ENCODE measurements at places on chromosomes 6 and 20.

DNA sequence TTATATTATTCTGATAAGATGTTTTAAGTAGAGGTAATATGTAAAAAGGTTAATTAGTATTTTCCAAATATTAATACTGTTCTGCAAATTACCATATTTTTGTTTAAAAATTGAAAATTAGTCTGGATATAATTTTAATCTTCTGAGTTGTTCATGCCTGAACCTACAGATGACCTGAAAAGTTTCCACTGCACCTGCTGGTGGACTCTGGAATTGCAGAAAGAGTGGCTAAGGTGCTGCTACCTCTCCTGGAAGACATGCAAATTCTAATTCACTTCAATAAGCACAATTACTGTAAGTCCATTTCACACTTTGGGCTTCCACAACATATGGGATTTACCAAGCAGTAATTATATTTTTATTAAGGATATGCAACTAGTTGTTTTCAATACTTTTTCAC is 77.7 kb upstream of the OLIG3 start:
- DNase-seq: no peak

GRCh38 chr6:108419934-108420609 is 125.2 kb downstream of the AFG1L start:
- DNase-seq: no peak

DNA sequence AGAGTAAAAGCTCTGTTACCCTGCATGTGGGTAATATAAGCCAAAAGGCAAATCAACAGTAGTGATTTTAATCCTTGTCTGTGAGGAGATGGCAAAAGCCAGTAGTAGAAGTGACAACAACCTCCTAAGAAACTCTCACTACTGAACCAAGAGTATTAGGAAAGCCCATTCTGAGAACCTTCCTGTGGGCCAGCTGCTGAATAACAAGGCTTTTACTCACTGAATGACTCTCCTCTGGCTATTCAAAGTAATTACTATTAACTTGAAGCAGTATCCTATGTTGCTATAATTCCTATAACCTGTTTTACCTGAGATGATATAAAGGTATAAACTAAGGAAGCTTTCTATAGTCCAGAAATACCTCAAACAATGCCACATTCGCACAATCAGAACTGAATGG is 55.1 kb downstream of the CHD6 start:
- no peak for DNase-seq

DNA sequence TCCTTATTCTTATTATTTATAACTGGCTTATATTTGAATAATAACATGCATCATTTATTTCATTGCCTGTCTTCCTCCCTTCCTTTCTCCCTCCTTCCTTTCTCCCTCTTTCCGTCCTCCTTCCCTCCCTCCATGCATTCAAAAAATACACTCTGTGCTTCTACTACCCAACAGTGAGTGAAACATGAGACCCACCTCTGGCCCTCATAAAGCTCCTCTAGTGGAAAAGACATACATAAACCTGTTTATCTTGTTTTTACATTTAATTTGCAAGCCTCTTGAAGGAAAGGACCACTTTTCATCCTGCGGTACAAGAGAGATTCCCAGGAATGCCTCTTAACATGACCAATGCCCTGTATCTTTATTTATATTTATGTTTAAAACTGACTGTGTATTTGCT is 21.8 kb upstream of the ISM1 start:
- DNase-seq: no peak

DNA sequence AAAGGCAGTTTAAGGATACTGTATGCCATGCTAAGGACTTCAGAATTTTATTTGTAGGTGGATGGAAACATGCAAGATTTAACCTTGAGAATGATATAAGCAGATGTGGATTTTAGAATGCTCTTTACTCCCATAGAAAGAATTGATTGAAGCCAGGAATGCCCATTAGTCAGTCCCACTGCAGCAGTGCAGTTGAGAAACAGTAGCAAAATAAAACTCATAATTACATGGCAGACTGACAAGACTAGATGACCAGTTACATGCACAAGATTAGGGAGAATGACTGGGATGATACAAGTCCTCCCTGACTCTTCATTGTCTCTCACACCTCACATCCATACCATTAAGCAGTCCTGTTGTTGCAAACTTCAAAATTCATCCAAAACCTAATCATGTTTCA is 83.9 kb downstream of the PDE10A start:
- DNase-seq: no peak

- DNase-seq: no peak
These were observed at the start of gene SDC4 for GRCh38 chr20:45347936-45348778. SDC4 (minus strand) TSS chr20:45348424; CDS start chr20:45348384, 40 bp downstream.

GRCh38 chr6:90156861-90157260 is 139.8 kb downstream of the BACH2 start:
- no peak for DNase-seq

- no peak for DNase-seq
These were observed 209.8 kb upstream of the KCNQ5 start for GRCh38 chr6:72411872-72412708.

- DNase-seq: no peak
These were observed 112.0 kb downstream of the LAMP5 start for GRCh38 chr20:9626357-9626756.

DNA sequence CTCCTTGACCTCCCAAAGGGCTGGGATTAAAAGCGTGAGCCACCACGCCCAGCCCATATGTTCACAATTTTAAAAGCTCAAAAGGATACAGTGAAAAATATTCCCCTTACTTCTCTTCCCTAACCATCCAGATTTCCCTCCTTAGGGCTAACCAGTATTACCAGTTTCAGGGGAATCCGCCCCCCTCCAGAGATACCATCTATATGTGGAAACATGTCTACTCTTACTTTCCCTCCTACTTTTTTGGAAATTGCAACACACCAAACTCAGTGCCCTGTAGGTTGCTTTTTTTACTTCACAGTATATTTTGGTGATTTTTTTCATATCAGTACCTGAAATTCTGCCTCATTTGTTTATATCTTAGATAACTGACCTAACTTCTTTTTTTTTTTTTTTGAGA is 6.9 kb upstream of the RPL10A start:
- no peak for DNase-seq

- DNase-seq: no peak
These were observed 25.6 kb upstream of the PREP start for GRCh38 chr6:105428342-105428957.

GRCh38 chr6:134419716-134420115 is 101.8 kb upstream of the SGK1 start:
- no peak for DNase-seq

DNA sequence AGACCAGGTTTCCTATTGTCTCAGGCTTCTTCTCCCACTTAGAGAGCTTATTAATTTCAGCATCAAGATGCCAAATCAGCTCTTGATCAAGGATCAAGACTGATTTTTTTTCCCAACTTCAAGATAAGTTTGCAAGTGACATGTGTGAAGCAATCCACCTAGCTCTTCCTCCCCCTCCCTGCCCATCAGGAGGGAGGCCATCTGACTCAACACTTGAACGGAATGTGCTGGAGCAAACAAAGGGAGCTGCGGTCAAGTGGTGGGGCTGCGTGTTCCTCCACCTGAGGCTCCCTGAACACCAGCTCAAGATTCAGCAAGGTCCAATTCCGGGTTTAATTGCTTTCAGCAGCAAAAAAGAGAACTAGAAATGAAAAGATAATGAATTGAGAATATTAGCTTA is 38.7 kb downstream of the TTI1 start:
- no peak for DNase-seq

GRCh38 chr20:13841206-13841605 is 56.4 kb downstream of the NDUFAF5 start:
- DNase-seq: no peak

GRCh38 chr20:38714308-38714707 is 10.0 kb upstream of the SLC32A1 start:
- no peak for DNase-seq

DNA sequence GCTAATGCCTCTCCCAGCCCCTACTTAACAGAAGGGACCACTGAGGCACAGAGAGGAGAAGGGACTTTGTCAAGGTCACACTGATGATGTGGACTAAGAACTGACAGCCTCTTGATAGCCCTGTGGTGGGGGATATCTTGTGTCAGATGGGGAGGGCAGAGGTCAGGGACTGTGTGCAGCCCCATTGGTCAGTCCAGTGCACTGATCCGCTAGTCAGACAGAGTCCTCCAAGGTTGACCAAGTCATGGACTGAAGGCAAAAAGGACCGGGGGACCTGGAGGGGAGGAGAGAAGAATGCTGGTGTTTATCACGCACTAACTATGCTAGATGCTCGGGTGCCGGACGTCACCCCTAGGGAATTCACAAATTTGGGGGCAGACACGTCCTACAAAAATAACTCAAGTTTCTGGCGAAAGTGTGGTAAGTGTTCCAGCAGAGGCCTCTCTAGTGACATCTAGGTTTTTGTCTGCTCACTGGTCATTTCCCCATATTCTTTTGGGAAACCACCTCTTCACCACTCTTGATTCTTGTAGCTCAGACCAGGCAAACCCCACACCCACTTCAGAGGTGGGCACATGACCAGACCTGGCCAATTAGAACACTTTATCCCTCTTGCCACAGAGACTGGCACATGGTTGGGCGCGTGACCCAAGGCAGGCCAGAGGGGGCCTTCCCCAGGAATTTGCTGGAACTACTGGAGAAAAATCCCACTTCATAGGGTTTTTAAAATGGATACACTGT is 21.0 kb downstream of the TCF15 start:
- DNase-seq: no peak

- no peak for DNase-seq
These were observed 490 bp downstream of the JAG1 start for GRCh38 chr20:10673176-10673841.

GRCh38 chr20:2139250-2139649 is 37.6 kb downstream of the STK35 start:
- no peak for DNase-seq

DNA sequence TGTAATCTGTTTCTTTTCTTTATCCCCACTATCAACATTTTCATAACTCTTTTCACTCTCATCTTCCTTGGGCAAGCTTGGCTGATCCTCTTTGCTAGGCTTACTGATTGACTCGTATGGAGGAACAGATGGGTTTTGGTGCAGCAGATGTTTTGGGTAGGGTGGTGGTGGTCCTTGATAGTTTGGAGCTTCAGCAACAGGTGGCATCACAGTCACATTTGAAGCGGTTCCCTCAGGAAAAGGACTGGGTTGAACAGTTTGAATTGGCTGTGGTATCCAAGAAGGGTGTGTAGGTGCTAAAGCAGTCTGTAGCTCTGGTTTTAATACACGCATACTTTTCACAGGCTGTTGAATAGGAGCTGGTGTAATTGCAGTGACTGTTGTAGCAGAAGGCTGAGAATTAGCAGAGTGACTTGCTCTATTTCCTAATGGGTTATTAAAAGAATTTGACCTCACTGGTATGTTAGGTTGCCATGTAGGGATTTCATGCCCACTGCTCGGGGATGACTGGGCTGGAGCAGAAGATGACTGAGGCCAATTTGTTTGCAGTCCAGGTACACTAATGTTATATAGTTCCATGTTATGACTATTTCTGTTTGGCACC is 34.5 kb downstream of the LATS1 start:
- DNase-seq: no peak

DNA sequence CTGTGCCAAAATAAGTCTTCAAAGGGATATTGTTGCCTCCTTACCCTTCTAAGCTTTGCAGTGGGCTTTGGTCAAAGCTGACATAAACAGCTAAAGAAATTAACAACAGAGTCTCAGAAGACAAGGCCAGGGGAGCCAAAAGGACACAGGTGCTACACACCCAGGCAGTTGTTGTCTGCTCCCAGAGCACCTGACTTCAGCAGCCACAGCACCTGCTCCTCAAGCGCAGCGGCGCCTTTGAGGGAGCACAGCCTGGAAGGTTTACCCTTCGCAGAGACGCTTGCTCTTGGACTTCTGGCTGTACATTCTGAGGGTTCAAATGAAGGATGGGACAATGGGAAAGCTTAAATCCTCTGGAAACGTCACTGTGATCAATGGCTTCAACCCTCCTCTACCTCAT is 16.6 kb downstream of the B4GALT5 start:
- no peak for DNase-seq

GRCh38 chr6:3758842-3759144 is 7.3 kb upstream of the PXDC1 start:
- no peak for DNase-seq

GRCh38 chr6:105692613-105693215 is 289.8 kb upstream of the PREP start:
- DNase-seq: no peak

DNA sequence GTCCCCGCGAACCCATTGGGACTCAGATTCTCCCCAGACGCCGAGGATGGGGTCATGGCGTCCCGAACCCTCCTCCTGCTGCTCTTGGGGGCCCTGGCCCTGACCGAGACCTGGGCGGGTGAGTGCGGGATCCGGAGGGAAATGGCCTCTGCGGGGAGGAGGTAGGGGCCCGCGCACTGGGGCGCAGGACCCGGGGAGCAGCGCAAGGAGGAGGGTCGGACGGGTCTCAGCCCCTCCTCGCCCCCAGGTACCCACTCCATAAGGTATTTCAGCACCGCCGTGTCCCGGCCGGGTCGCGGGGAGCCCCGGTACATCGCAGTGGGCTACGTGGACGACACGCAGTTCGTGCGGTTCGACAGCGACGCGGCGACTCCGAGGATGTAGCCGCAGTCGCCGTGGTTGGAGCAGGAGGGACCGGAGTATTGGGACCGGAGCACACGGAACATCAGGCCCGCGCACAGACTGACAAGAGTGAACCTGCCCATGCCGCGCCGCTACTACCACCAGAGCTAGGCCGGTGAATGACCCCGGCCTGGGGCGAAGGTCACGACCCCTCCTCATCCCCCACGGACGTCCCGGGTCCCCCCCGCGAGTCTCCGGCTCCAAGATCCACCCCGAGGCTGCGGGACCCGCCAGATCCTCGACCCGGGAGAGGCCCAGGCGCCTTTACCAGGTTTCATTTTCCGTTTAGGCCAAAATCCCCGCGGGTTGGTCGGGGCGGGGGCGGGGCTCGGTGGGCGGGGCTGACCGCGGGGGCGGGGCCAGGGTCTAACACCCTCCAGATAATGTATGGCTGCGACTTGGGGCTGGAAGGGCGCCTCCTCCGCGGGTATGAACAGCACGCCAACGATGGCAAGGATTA is 15.7 kb upstream of the HLA-A start:
- no peak for DNase-seq

- DNase-seq: no peak
These were observed 52.9 kb downstream of the SLC35B3 start for GRCh38 chr6:8382434-8382833.

- no peak for DNase-seq
These were observed 17.2 kb downstream of the MICA start for GRCh38 chr6:31420546-31420945.
